ENCODE measurements at places on chromosomes 7 and 10.

DNA sequence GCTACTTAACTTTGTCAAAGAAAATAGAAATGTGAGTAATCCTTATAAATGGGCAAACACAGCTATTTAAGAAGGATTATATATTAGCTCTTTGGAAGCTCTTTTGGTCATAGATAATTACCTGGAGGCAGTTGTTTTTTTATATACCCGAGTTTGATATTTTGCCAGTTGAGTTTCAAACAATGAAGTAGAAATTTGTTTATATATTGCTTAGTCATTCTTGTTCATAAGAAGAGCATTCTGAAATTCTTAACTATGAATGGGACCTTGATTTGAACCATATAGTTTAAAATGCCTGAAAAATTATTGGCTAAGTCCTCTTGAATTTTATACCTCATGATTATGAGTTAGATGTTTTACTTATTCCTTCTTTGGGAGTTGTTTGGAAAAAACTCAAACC, 36.4 kb downstream of the MINPP1 start:
- no peak for DNase-seq

GRCh38 chr10:131245475-131246059, 66.0 kb downstream of the TCERG1L start:
- DNase-seq, result no peak

GRCh38 chr7:26179826-26180497, 20.6 kb downstream of the HNRNPA2B1 start:
- DNase-seq, result no peak

GRCh38 chr10:49381111-49381900, 14.6 kb downstream of the DRGX start:
- DNase-seq, result no peak

GRCh38 chr7:141045126-141045841, 28.6 kb upstream of the TMEM178B start:
- no peak for DNase-seq

DNA sequence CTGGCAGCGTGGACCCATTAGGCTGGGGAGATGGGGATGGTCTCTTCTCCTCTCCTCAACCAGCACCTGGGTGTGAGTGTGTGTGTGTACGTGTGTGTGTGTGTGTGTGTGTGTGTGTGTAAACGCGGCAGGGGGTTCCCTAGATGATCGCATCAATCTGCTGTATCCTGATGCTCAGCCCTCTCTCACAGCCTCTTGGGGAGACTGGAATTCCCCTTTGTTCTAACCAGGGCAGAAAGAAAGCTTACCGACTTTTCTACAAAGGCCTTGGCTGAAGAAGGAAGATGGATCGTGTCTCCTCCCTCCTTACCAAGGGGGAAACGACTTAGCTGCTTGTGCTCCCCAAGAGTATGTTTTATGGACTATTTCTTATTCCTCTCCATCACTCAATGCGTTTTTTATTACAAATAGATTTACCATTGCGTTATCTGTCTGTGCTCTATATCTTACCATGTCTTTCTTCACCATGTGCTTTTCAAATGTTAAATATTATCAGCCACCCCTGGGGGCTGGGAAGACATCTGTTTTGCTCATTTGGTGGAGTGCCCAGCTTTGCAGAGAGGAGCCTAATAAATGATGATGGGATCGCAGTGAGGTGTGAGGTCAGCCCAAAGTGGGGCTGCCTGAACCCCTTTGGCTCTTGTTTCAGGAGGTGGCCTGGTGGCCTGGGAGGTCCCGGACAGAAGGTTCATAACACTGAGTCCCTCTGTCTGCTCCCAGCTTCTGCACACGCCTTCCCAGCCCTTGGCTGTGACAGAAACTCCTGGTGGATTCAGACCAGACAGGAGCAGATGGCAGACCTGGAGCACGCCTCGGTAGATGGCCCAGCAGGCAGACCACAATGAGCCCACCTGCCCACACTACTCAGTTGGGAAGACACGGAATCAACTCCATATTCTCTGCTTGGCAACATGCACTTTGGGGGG, 262.0 kb downstream of the PRPF18 start:
- DNase-seq, result no peak

DNA sequence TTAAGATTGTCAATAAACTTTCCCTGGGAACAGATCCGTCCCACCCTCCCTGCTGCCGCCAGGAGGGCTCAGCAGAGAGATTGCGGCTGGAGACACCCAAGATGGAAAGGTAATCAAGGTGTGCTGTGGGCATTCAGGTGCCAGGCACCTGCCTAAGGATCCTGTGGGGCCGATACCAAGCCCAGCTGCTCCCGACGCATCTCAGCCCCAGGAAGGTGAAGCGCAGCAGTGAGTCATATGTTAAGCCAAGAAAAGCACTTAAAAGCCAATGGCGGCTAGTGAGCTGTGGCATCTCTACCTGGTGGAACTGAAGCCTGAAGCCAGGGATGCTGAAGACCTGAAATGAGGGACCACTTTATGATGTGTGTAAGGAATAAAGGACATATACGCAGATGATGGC, 6.1 kb downstream of the WDR86 start:
- DNase-seq, result no peak

DNA sequence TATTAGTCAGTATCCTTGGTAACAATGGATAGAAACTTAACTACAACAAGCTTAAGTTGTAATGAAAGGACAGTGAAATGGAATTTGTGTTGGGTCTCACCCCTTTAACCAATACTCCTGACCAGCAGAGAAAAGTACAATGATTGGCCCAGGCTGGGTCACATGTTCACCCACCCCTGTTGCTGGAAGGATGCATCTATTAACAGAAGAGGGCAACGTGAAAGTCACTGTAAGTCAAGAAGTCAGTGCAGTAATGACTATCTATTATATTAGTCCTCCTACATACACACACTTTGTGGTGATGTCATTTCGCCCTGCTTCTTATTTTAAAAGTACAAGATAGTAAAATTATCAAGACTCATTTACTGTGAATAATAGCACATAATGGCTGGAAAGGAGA, 16.2 kb downstream of the PNLIPRP2 start:
- no peak for DNase-seq

DNA sequence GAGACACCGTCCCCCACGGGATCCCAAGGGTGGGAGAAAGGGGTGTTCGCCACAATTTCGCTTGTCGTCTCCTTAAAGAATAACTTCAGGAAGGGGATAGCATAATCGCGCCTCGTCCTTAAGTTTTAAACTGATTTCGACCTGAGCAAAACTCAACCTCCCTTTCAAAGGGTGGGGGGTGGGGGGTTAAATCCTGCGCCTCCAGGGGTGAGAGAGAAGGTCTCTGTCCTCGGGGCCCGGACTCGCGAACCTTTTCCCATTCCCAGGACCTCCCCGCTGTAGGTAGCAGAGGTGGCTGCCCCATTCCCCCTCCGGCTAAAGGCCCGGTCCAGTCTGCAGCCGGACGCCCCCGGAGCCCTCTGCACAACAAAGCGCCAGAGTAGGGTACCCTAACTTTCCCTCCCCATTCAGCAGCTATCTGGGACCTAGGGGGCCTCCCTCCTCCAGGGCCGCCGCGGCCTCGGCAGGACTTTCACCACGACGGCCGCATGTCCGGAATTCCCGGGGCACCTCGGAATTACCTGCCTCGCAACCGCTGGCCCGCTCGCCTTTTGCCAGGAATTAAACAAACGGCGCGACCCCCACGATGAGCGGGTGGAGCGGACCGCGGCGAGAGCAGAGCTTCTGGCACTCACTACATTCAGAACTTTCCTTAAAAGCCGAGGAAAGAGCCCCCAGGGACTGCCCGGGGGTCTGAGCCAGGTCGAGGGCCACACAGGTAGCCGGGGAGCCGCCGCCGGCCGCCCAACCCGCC, 1.7 kb downstream of the CDK6 start:
- no peak for DNase-seq

DNA sequence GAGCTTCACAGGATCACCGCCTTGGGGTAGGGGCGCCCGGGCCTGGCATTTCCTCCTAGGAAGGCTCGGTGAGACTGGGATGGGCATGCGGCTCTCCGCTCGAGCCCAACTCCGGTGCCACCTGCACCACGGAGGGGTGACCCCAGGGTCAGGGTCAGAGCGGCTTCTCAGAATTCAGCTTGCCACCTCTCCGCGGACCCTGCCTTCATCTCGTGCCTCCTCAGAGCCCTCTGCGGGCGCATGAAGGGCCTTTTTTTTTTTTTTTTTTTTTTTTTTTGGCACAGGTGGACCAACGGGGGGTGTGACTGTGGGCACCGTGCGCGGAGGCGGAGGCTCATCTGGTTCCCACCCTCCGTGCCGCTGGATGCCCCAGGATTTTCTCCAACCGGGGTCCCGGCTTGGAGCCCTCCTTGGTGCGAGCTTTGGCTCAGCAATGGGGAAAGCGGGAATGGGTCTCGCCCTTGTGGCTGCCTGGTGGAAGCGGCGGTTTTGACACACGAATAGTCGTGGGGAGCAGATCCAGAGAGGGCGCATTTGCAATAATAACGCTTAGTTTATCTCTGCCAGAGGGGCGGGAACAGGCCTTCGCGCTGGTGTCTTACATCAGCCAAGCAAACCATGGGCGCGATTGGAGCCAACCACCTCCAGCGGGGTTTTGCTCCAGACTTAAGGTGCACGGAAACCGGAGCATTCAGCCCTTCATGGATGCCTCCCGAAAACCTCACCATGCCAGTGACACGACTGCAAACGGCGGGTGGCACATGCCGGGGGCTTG, 5.0 kb upstream of the TNRC18 start:
- DNase-seq, result no peak
